ENCODE measurements at places on chromosomes 1 and 21. TPM values are rescaled to one million over a fixed set of nuclear protein-coding genes. Genes with fewer than 3 reads are reported as not detected.

GRCh38 chr1:31984419-31985347, 29.0 kb upstream of the KHDRBS1 start:
- peaks cover 24% of the 10 kb centered on the region for H3K4me1 ChIP-seq
- no peaks in the 10 kb centered on the region for H3K27me3 ChIP-seq
- H3K4me3 ChIP-seq = no peak overlapping the region
- no peaks in the 10 kb centered on the region for H3K36me3 ChIP-seq
- no peak overlapping the region for H3K27ac ChIP-seq
- no peak for DNase-seq

DNA sequence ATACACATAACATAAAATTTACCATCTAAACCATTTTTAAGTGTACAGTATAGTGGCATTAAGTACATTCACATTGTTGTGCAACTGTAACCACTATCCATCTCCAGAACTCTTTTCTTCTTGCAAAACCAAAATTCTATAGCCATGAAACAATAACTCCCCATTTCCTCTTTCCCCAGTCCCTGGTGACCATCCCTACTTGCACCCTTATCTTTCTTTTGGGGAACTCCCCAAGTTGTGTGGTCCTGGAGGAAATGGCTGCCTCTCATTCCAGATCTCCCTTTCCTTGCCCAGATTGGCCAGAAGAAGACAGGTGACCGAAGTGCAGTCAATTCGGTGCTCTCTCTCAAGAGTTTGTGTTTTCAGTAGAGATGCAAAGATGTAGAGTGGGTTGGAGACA, 389.6 kb upstream of the C1orf87 start:
- H3K27me3 ChIP-seq = peaks cover 68% of the 10 kb centered on the region
- DNase-seq = no peak
- peaks cover 11% of the 10 kb centered on the region for H3K4me1 ChIP-seq

GJA4 gene
- total RNA-seq = 1.0 TPM

YOD1 gene
- 12.0 TPM for total RNA-seq

- peaks cover 15% of the 10 kb centered on the region for H3K27me3 ChIP-seq
- H3K27ac ChIP-seq = no peak overlapping the region
- no peak for DNase-seq
- peaks cover 12% of the 10 kb centered on the region for H3K36me3 ChIP-seq
These were observed 23.2 kb downstream of the RHOU start for GRCh38 chr1:228758447-228758846.

LCE6A gene
- not detected for total RNA-seq

DNA sequence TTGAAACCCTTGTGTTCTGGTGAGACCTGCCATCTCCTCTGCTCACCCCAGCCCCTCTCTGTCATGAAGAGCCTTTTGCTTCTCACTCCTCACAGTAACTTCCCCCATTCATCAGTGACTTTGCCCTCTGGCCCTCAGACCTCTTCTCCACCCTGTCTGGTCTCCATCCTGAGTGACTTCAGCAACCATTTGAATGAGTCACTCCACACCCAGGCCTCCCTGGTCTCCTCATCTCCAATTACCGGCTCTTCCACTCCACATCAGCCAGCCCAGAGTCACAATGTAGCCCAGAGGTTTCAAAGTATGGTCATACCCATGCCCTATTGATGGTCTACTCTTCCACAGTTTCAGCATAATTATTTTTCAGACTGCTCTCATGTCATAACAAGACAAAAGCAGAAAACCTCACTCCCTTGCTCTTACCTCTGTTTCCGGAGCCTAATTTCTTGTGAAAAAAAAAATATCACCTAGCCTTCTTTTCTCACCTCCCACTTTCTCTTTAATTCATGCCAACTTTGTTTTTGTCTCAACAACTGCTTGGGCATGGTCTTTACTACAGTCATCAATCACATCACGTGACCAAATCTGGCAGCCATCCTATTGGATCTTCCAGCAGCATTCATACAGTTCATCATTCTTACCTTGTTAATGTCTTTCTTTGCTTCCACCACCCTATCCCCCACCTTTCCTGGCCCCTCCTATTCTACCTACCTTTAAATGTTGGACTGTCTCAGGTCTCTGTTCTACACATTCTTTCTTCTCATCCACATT, 35.6 kb upstream of the NEK7 start:
- no peak for DNase-seq
- no peaks in the 10 kb centered on the region for H3K27me3 ChIP-seq
- no peaks in the 10 kb centered on the region for H3K36me3 ChIP-seq
- H3K27ac ChIP-seq = no peak overlapping the region
- H3K4me3 ChIP-seq = no peak overlapping the region

PIK3C2B gene
- total RNA-seq = 27.7 TPM

- H3K36me3 ChIP-seq = peaks cover 78% of the 10 kb centered on the region
- H3K27me3 ChIP-seq = no peaks in the 10 kb centered on the region
- H3K4me1 ChIP-seq = no peaks in the 10 kb centered on the region
- no peak overlapping the region for H3K27ac ChIP-seq
- H3K4me3 ChIP-seq = no peak overlapping the region
These were observed 10.4 kb downstream of the EMC1 start for GRCh38 chr1:19240673-19241538.

GRCh38 chr1:13807209-13807608, 107.2 kb downstream of the PRDM2 start:
- H3K4me3 ChIP-seq = no peak overlapping the region
- peaks cover 11% of the 10 kb centered on the region for H3K27me3 ChIP-seq
- H3K27ac ChIP-seq = no peak overlapping the region
- H3K4me1 ChIP-seq = peaks cover 10% of the 10 kb centered on the region
- no peaks in the 10 kb centered on the region for H3K36me3 ChIP-seq

DNA sequence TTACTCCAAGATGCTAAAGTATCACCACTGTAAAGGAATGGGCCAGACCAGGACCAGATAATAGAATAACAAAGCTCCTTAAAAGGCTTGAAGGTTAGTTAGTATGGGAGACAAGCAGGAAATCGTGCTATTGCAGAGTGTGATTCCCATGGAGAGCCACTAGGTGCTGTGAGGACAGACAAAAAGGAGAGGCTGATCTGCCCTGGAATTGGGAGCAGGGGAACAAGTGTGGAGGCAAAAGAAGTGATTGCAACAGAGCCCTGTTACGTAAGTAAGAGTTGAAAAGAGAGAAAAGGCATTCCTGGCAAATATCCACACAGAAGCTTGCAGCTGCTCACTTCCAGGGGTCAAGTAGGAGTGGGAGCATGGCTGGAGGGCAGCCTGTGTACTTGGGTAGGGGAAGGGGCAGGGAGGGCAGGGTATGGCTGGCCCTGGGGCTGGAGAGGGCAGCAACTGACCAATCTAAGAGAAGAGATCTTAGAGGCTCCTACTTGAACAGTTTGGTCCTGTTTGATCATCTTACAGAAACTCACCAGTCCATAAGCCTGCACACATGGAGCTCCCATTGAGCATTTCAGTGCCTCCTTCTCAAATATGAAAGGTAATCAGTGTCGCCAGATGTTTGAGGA, 207.7 kb upstream of the GJB5 start:
- DNase-seq = peak; percentile 35
- H3K27ac ChIP-seq = no peak overlapping the region
- no peak overlapping the region for H3K4me3 ChIP-seq

DNA sequence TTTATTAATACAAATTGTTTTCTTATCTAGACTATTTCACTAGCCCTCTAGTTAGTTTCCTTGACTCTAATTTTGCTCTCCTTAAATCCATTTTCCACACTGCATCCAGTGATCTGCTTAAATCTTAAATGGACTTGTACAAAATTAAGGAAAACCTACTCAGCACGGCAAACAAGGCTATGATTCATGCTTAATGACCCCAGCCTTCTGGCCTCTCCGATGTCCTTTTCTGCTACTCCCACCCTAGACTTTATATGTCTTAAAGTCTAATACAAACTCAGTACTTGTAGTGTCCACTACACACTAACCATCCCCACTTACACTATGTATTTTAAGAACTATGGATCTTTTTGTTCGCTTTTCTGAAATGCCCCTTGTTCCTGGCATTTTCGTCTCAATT, 2.2 kb downstream of the TMED5 start:
- DNase-seq = no peak
- no peak overlapping the region for H3K27ac ChIP-seq
- H3K27me3 ChIP-seq = no peaks in the 10 kb centered on the region
- H3K36me3 ChIP-seq = peaks cover 5% of the 10 kb centered on the region
- H3K4me3 ChIP-seq = peak overlapping the region; percentile 88
- H3K4me1 ChIP-seq = peaks cover 25% of the 10 kb centered on the region

- peaks cover 93% of the 10 kb centered on the region for H3K4me1 ChIP-seq
- H3K4me3 ChIP-seq = peak overlapping the region; percentile 49
- H3K36me3 ChIP-seq = no peaks in the 10 kb centered on the region
- peaks cover 10% of the 10 kb centered on the region for H3K27me3 ChIP-seq
- H3K27ac ChIP-seq = peak overlapping the region; percentile 98
These were observed 10.8 kb downstream of the BLACAT1 start for GRCh38 chr1:205444931-205445645.

GRCh38 chr1:211577819-211578639, 932 bp downstream of the SLC30A1 start:
- H3K36me3 ChIP-seq = peaks cover 24% of the 10 kb centered on the region
- H3K27ac ChIP-seq = peak overlapping the region; percentile 84
- peak; percentile 85 for DNase-seq
- H3K4me3 ChIP-seq = peak overlapping the region; percentile 92
- peaks cover 46% of the 10 kb centered on the region for H3K4me1 ChIP-seq

DNA sequence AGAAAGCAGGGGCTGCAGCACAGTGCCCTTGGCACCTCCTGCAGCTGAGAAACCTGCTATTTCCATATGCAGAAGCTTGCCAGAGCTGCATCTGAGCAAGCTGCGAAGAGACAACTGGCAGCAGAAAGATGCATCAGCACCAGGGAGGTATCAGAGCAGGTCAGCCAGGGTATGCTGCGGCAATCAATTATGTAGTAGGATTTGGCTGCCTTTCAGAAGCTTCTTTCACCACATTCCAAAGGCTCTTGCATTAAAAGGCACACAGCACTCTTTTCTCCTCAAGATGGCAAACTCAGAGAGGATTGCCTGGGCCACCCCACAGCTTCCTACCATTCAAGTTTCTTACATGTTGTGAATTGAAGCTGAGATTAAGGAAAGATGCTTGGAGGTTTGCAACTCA, 47.6 kb upstream of the RAP1A start:
- no peak for DNase-seq
- H3K27me3 ChIP-seq = no peaks in the 10 kb centered on the region
- H3K4me1 ChIP-seq = peaks cover 15% of the 10 kb centered on the region
- no peak overlapping the region for H3K27ac ChIP-seq

NDUFV3 gene
- 30.9 TPM for total RNA-seq

PCAT6 gene
- 11.2 TPM for total RNA-seq

DNA sequence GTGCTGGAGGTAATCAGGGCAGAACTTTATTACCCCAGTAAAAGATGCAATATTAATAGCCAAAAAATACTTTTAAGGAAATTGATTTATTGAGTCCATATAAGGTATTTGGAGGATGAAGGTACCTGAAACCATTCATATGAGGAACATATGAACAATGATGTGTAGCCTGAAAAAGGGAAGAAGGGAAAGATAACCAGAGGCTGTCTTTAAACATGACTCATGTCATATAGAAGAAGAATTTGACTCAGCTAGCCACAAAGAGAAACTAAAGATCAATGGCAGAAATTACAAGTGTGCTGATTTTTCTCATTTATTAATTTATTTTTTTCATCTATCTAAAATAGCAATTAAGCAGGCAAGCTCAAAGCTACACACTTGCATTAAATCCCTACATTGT, 136.2 kb upstream of the DUSP10 start:
- DNase-seq = no peak
- peaks cover 15% of the 10 kb centered on the region for H3K4me1 ChIP-seq
- no peaks in the 10 kb centered on the region for H3K27me3 ChIP-seq
- H3K4me3 ChIP-seq = no peak overlapping the region

DNA sequence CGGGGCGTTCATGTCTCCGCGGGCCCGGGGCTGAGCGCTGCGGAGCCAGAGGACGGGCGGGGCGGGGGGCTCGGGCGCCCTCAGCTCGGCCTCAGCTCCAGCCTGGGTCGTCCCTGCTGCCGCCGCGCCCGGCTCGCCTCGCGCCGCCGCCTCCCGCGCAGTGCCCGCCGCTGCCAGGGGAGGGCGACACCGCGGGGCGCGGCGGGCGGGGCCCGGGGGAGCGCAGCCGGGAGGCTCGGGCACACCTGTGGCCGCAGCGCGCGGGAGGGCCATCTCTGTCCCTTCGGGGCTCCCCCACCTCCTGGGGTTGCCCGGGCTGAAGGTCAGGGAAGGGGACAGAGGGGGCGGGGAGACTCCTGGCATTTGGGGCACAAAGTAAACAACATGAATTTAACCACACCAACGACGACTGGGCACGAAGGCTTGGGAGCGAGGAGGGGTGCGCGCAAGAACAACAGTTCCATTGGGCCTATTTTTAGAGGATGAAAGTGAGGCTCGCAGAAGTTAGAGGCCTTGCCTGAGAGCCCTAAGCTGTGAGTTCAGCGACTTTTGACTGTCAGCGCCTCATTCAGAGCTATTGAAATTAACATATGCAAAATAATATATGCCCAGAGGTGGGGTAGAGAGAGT, at the start of gene FAM131C:
Gene FAM131C (minus strand): TSS at position 162 of the 630 bp plus-strand sequence. CDS start 209 bp downstream, outside the sequence.
- H3K4me1 ChIP-seq = peaks cover 8% of the 10 kb centered on the region
- H3K27ac ChIP-seq = no peak within 1 kb of the TSS
- H3K27me3 ChIP-seq = peaks cover 51% of the 10 kb centered on the region
- H3K4me3 ChIP-seq = peak within 1 kb of the TSS; percentile 70

TDRD5 gene
- total RNA-seq = 0.66 TPM

- no peak for DNase-seq
- H3K4me3 ChIP-seq = no peak overlapping the region
- no peaks in the 10 kb centered on the region for H3K36me3 ChIP-seq
- no peaks in the 10 kb centered on the region for H3K27me3 ChIP-seq
These were observed 63.2 kb downstream of the ADARB1 start for GRCh38 chr21:45137612-45137937.

PAQR6 gene
- 6.5 TPM for total RNA-seq

PGLYRP3 gene
- total RNA-seq = not detected

DNA sequence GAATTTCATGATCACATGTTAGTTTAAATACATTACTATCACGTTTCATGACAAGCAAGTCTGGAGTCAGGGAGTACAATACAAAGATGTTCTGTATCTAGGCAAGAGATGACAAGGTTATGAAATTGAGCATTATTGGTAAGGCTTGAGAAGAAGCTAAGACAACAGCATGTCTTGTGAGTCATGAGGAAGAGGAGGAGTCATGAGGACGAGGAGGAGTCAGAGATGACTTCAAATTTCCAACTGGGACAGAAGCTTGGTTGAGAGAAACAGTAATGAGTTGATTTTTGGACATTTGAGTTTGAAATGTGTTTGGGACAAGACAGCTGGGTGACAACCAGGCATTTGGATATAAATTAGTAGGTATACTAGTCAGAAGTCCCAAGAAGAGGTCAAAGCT, 4.3 kb upstream of the UBE2U start:
- no peak overlapping the region for H3K4me3 ChIP-seq
- H3K27me3 ChIP-seq = no peaks in the 10 kb centered on the region
- H3K36me3 ChIP-seq = peaks cover 3% of the 10 kb centered on the region

All from WTC11 (cell line).